ENCODE measurements at places on chromosomes 5 and 9.

- no peak for DNase-seq
These were observed 38.9 kb downstream of the LYRM7 start for GRCh38 chr5:131209506-131210150.

DNA sequence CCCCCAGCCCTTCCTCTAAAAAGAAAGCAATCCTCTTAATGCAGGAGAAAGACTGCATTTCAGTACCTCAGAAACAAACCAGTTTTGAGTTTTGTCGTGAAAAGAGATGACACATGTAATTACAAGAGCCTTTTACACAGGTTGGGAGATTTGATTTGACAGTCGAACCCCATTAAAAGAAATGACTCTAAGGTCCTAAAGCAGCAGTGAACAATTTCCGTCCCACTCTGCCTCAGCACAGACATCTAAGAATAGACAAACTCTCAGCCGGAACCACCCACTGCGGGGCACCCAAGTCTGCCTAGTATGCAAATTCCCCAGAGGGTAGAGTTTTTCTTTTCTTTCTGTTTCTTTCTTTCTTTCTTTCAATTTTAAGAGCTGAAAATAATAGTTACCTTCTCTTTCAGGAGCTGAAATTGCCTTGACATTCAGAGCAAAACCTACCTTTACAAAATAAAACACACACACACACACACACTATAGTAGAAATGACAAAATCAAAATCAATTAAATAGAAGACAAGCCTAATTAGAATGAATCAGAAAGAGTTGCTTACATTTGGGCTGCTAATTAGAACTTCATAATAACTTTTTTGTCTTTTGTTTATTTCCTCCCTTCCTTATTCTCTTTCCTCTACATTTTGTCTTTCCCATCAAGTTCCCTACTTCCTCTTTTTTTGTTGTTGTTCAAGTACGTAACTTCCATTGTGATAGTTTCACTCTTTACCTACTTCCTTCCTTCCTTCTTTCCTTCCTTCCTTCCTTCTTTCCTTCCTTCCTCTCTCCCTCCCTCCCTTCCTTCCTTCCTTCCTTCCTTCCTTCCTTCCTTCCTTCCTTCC is 65.1 kb downstream of the BASP1 start:
- DNase-seq, result no peak

GRCh38 chr9:126336736-126337325 is 10.2 kb downstream of the MVB12B start:
- no peak for DNase-seq

- no peak for DNase-seq
These were observed 11.3 kb downstream of the SIL1 start for GRCh38 chr5:139186752-139187326.

GRCh38 chr5:84260140-84260539 is 124.5 kb downstream of the EDIL3 start:
- DNase-seq, result no peak

DNA sequence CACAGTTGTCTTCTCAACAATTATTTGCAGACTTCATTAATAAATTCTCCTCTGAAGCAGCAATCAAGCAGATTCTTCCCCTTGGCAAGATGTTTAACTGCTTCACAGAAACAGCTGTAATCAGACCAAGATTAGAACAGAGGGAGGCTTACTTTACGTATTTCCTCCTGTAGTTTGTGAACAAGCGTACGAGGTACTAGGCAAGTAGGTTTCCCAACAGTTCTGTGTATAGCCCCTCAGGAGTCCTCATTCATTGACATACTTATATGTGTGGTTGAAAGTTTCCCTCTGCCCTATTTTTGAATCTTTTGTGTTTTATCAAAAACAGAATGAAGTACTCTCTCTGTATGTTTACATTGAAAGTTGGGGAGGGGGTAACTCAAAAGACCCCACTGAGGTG is 128.0 kb downstream of the SPATA31D1 start:
- DNase-seq, result no peak

DNA sequence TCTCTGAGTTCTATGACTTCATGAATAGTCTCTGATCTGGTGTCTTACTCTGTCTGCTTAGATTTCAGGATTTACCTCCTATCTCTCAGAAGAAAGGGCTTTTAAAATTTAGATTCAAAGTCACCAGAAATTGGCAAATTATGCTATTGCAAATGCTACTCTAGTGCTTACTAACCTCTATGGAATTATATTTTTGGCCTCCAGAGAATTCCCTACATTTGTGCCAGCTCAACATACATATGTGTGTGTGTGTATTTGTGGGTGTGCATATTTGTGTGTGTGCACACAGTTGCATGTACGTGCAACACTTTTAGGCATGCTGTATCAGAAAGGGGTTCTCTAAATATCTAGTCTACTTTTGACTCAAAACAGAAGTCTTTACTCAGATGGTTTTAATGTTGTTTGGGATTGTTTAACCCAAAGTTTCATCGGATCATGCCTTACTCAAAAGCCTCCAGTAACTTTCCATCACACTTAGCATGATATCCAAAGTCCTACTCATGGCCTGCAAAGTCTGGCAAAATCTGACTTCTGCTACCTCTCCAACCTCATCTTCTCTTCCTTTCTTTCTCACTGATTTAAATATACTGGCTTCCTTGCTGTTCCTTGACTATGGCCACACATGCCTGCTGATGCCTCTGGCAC is 147.6 kb upstream of the NR3C1 start:
- no peak for DNase-seq

- DNase-seq, result no peak
These were observed 22.1 kb downstream of the HRH2 start for GRCh38 chr5:175680020-175680419.

DNA sequence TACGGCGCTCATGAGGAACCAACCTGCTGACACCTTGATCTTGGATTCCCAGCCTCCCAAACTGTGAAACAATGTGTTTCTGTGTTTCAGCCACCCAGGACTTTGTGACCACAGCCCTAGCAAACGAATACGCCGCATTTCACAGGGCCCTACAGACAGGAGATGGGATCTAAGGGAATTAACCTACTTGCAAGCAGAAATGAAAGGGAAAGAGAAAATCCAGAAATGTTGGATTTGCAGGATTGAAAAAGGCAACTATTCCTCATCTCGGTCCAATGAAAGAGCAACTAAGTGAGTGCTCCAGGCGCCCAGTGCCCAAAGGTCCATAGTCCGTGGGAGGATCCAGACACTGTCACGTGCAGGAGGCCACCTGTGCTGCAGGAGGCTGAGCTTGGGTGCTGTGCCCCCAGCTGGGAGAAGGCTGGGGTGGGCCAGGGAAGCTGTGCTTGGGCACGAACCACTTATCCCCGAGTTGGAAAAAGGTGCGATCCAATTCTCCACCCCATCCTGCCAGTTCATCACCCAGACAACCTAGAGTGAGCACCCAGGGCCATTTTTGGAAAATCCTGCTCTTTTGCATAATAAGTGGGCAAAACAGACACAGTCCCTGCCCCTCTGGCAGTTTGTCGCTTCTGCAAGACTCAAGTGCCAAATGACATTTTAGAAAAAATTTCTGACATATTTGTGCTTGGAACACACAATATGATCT is 177.9 kb downstream of the C9orf50 start:
- DNase-seq, result no peak

DNA sequence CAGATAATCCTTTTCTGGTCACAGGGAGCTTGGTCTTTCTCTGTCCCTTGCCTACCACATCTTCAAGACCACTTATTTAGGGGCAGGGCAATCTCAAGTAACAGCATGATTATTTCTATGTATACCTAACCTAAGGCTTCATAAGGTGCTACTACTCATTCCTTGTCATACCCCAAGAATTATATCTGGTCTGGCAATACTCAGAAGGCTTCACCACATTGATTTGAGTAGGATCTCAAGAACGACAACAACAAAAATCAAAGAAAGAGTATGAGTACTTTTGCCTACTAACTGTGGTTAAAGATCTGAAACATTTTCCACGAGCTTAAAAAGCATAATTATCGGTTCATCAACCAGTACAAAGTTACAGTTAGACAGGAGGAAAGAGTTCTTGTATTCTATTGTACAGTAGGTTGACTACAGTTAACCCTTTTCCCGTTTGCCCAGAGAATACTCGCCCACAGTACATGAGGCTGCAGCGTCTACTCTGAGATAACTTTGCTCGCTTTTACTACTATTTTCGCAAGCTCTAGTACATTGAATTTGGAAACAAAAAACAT is 41.0 kb downstream of the FANCC start:
- DNase-seq, result no peak

Data from stimulated activated CD8-positive, alpha-beta memory T cell treated with anti-CD3 and anti-CD28 coated beads, Interleukin-4, amount 100 ng/mL, for 1 hour (primary cell).